Naive B cell (primary cell): ENCODE measurements at places on chromosomes 11 and 22. TPM values are rescaled to one million over a fixed set of nuclear protein-coding genes. Genes with fewer than 3 reads are reported as not detected.

DNA sequence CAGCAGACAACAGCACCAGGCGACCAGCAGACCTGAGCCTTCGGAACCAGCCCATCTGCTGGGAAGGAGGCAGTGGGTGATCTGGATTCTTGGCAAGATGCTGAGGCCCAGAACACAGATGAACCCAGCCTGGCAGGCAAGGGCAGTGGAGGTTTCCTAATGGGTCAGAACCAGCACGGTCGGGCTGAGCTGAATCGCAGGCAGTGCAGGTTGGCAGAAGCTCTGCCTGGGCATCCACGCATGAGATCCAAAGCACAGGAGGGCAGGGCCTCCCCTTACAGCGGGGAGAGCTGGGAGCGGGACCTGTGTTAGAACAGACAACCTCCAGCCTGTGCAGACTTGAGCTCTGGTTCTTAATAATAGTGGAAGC is 47.5 kb downstream of the DSCAML1 start:
- no peak for DNase-seq

DNA sequence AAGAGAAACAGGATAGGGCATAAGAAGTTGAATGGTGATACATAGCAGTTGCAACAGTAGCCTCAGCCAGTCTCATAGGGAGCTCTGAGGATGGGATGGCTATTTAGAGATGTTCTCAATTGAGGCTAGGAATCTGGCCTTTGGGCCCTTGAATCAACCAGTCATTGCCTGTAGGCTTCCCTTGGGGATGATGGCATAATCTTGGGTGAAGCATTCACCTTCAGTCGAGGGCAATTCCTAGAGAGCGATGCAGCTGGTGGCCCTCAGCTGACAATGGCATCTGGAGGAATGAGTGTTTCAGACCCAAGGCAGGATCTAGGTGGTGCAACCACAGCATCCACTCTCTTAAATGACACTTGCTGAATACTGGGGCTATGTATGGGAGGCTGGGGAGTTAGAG is 61.0 kb downstream of the CCDC81 start:
- DNase-seq, result no peak

- no peak for DNase-seq
These were observed 390.5 kb downstream of the OR4C45 start for GRCh38 chr11:50423208-50423607.

DNA sequence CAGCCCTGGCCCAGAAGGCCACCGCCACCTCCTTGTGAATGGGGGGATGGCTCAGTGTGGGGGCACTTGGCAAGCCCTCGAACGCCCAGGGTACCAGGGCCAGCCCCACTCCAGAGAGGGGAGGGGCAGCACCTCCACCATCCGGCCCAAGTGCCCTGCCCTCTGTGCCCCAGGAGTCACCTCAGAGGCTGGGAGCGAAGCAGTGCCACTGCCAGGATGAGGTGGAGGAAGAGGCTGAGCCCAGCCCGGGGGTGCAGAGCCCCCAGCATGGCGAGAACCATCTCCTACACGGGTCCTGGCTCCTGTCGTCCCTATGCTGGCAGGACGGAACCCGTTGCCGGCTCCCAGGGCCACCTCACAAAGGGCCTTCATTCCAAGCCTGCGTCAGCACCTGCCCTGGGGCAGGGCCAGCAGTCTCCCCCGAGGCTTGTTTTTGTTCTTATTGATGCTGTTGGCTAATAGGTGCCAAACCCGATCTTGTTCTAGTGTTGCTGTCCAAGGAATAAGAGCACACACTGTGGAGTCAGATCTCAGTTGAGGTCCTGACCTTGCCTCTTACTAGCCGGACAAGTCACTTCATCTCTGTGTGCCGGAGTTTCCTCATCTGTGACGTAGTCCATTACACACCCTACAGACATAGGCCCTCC is at the start of gene FREY1:
FREY1 (minus strand) TSS at position 307 of the 647 bp plus-strand sequence; CDS start at position 281, 26 bp downstream.
- DNase-seq, result no peak

DNA sequence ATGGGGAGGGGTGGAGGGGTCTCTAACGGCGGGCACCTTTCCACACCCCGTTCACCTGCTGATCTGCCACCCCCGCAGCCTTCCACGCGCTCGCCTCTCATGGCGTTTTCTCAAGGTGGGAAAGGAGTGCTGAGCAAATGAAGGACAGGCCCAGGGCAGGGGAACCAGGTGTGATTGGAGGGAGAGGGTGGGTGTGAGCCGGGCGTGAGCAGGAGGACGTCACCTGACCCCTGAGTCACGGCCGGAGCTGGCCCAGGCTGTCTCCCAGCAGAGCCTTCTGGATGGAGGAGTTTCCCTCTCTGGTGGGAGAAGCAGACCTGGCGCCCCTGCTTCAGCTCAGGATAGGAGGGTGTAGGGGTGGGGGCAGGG is 14.0 kb upstream of the ARHGAP8 start:
- DNase-seq, result no peak

CASP5 gene
- polyA plus RNA-seq, result not detected

MS4A14 gene
- polyA plus RNA-seq, result 1.2 TPM

GRCh38 chr11:44096360-44097185 is 1.1 kb downstream of the EXT2 start:
- DNase-seq, result no peak

GRCh38 chr11:2091112-2091746 is 48.0 kb downstream of the IGF2 start:
- no peak for DNase-seq

DNA sequence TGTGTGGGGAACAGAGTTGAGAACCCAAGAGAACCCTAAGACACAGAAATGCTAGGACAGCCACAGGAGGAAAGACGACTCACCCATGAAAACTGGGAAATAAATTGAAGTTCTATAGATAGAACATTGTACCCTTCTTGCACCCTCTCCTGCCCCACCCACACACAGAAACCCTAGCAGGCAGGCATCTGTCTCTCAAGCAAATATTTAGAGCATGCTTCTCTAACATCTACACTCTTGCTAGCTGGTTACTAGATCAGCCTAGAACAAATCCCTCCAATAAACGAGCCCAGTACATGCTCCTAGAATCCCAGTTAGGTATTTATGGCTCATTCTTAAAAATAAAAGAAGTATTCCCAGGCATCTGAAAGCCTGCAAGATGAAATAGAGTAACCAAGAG is 32.1 kb upstream of the CLPB start:
- no peak for DNase-seq

UPB1 gene
- 0.08 TPM for polyA plus RNA-seq

DNA sequence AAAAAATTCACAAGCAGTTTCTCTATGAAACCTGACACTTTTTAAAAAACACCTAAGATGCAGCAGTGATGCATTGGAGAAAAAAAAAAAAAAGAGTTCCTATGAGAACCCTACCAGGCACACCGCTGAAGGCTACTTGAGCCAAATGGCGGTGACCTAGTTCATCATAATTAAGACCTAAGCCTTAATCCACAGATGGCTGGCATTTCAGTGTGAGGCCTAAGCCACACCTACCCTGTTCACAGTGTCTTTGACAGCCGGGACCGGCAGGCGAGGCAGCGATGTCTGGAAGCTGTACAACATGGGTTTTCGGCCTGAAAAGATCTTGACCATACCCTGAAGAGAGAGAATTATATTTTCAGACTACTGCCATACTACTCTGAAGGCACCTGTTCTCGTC is 38.0 kb downstream of the CPT1A start:
- no peak for DNase-seq

DNA sequence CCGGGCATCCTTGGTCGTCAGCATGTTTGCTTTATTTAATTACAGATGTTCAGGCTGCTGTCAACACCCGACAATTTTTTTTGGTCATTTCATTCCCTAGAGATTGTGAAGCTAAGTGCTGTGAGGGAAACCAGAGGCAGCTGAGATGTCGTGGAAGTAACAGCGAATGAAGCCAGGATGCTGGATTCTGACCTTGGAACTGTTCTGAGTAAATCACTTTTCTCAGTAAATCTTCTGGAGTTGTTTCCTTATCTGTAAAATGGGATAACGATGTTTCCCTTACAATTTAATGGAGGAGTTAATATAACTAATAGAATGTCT is 390 bp upstream of the CKAP5 start:
- no peak for DNase-seq

GRCh38 chr11:120057595-120058581 is 80.0 kb downstream of the TRIM29 start:
- no peak for DNase-seq

PKDREJ gene
- polyA plus RNA-seq, result 0.03 TPM

GRCh38 chr22:36124666-36125065 is 35.9 kb downstream of the APOL3 start:
- no peak for DNase-seq

GRCh38 chr11:79678780-79679452 is 238.1 kb upstream of the TENM4 start:
- no peak for DNase-seq
